ENCODE measurements at places on chromosomes 11 and 22.

DNA sequence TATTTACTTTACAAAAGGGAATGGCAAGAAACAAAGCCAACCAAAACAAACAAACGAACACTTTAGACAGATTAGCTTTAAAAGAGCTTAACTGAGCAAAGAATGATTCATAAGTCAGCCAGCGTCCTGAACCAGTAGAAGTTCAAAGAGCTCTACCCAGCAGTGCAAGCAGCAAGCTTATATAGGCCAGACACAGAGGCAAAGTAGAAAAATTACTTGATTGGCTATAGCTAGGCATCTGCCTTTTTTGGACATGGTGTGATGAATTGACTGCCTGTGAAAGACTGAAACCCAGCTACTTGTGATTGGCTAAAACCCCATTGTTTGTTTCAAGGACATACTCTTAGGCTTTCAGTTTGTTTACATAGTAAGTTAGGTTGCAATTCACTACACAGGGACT is 2120.0 kb upstream of the RAG2 start:
- no peak for DNase-seq

DNA sequence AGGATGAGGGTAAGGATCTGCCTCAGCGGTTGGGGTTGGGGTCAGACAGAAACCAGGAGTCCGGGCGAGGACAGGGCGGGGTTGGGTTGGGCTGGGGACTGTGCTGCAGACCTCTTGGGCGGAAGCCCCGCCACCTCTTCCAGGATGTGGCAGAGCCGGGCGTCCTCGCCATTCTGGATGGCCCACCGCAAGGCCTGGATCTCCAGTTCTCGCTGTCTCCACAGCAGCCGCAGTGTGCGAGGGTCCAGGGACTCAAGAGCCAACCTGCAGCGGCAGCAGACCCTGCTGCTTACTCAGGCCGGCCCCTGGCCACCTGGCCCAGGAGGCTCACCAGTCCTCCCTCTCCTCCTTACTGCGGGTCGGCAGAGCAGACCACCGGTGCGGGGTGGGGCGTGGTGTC is 2.0 kb downstream of the LMNTD2 start:
- DNase-seq: no peak

- DNase-seq: no peak
Observed at GRCh38 chr11:1508986-1509385, 22.4 kb upstream of the MOB2 start.

DNA sequence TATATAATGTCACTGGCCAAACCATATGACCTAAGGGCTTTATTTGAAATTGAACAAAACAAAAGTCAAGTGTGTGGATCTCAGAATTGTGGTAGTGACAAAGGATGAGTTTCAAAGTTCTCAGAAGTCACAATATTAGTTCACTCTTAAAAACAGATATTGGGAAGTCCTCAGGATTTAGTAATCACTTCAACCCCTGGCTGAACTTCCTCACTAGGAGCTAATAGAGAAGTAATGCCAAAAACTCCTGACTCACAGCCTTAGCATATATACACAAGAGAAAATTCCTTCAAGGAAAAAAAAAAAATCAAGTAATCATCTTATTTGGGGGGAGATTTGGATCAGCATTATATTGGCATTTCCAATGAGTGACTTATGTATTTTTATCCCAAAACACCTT is 75.6 kb upstream of the APOA1 start:
- DNase-seq: no peak

- no peak for DNase-seq
Observed at GRCh38 chr11:17157761-17158160, 50.0 kb downstream of the PIK3C2A start.

All from sigmoid colon (tissue), 7 donors.